ENCODE measurements at places on chromosomes 16 and 17.

DNA sequence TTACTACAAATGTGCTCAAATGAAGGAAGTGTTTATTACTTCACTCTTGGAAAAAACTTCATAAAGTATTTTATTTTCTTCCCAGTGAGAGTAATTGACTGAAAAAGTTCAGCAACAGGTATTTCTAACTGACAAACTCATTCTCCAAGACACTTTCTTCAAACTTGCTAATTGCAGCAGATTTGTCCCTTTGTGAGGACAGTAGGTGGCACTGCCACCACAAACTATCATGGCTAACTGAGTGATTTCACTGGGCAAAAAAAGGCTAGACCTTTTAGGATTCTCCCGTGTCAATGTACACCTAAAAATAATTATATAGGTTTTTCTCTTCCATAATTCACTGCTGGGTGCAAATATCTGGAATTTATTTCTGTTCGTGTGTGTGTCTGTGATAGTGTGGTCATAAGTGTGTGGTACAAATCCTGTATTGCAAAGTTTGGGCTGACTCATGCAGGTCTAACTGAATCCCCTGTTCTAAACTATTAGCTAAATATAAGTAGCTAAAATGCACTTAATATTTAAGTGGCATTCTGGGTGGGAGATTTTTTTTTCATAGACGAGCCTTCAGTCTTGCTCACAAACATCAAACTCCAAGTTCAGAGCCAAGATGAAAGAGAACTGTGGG is 3.9 kb downstream of the HS3ST3A1 start:
- peak; percentile 11 for DNase-seq

- no peak for DNase-seq
These were observed 32.7 kb upstream of the LITAF start for GRCh38 chr16:11619327-11619851.

DNA sequence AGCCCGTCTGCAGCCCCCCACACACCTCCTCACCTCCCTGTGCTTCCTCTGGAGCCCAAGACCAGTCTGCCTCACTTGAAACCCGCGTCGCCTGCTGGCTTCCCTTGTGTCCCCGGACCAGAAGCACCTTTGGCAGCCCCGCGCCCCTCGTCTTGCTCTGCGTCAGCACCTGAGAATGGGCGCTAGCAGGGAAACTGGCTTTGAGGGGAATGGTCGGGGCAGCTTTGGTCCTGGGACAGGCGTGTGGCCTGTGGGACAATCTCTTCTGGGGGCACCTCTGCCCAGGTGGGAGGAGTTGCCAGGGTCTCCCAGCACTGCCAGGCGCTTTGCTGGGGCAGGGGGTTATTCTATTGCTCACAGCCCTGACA is 3.6 kb upstream of the MAFG start:
- DNase-seq, result no peak

GRCh38 chr17:55266958-55267688 is 2.4 kb downstream of the HLF start:
- DNase-seq, result no peak

DNA sequence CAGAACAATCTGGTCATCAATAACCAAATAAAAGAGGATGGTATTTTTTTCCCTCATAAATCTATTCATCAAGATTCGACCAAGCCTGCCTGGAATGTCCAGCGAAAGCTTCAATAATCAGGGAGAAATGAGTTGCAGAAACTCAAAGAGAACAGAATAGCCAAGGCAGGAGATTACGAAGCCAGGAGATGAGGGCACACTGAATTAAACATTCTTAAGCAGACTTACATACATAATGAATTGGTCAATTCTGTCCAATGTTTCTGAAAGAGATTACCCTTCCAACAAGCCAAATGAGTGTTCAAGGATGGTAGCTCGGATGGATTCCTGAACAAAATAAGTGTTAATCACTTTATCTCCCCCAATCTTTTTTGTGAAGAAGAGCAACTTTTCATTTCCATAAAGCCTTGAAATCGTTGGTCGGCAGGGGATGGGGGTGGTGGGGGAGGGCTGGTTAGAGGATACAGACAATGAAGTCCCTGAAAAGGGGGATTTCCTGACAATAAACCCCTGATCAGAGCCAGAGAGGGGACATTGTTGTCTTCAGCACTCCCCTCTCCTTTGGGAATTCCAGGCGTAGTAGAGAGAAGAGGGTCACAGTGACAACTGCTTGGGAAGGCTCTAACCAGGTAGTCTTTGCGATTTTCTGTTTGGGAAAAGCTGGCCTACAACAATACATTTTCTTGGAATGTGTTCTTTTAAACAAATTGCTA is 20.7 kb downstream of the TOX3 start:
- DNase-seq, result no peak

- DNase-seq, result no peak
These were observed 206.2 kb downstream of the AXIN2 start for GRCh38 chr17:65355246-65355645.

DNA sequence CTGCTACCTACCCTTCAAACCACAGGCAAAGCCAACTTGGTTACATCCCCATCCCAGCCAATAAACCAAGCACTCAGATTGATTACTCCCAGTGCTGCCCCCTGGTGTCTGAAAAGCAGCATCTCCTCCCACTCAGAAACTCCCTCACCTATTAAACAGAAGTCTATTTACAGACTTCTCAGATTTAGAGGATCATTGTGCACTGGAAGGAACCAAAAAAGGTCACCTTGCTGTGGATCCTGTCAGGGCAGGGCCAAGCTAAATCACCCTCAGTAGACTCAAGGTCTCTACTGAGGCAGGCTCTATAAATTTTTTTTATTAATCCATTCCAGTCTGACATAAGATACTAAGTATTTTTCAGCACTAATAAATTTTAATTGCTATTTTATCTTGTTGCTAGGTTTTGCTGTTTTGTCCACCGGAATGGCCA is 17.6 kb downstream of the HIGD1B start:
- peak; percentile 15 for DNase-seq

DNA sequence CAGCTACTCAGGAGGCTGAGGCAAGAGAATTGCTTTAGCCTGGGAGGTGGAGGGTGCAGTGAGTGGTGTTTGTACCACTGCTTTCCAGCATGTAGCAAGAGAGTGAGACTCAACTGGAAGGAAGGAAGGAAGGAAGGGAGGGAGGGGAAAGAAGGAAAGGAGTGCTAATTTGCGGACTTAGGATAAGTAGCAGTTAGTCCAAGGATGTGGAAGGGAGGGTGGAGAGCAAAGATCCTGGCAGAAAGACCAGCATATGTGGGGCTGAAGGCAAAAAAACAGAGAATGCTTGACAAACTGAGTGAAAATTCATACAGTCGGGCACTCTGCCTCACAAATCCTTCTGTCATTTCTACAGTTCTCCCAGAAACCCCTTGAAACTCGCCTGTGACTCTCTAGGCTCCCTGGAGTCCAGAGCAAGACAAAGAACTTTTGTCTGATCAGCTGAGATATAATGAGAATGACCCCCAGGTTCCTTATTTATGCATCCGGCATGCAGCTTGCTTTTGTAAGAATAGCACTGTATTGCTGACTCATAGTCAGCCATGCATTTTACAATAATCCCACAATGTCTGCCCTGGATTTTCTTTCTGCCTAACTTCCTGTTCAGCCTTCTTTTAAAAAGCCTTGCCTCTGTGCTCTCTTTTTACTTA is 31.5 kb downstream of the CDK5RAP3 start:
- DNase-seq, result peak; percentile 55

DNA sequence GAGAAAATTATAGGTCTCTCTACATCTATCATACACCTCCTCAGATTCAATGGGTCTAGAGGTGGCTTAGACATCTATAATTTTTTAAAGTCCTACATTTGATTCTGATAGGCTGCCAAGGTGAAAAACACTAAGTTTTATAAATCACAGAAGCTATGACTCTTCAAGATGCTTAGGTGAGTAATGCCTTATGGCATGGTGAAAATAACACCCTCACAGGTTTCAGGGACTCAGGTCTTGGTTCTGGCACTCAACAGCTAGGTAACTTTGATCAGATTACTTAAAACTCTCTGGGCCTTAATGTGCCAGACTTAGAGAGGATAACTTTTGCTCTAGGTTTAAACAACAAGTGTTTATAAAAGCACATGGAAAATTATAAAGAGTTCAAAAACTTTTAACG is 2.0 kb upstream of the COX10 start:
- no peak for DNase-seq

GRCh38 chr16:106623-107324 is 28.7 kb downstream of the MPG start:
- DNase-seq, result peak; percentile 59

DNA sequence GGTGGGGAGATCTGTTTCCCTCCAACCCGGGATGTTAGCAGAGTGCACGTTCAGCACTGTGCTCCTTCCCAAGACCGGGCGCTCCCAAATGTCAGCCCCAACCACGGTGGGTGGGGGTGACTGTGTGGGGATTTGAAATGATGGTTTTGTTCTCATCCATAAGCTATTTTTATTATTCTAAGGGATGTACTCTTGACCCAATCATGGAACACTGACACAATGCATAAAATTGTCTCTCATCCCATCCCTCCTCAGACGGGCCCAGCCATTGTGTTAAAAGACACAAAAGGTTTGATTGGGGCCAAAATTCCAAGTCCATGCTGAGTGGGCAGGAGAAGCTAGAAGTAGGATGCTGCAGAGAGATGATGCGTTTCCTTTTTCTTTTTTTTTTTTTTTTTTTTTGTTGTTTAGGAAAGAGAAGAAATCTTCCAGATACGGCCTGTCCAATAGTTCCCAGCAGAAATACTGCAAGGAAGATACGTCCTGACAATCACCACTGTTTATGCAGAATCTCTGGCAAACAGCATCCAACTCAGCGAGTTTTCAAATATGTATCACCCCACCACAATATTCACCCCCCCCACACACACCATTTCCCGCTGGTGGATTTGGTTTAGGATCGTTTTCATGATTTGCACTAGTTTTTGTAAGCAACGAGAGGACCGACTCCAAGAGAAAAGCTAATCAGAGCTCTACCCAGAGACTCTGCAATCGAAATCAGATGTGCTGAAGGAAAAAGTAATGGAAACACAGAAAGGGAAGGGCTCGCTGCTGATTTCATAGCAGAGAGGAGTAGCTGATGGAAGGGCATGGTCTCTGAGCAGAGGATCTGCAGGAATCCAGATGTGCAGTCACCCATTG is 163.5 kb upstream of the DYNLRB2 start:
- no peak for DNase-seq

GRCh38 chr16:50146479-50147435 is 6.3 kb upstream of the TENT4B start:
- no peak for DNase-seq

GRCh38 chr16:25896411-25896810 is 204.7 kb downstream of the HS3ST4 start:
- no peak for DNase-seq

DNA sequence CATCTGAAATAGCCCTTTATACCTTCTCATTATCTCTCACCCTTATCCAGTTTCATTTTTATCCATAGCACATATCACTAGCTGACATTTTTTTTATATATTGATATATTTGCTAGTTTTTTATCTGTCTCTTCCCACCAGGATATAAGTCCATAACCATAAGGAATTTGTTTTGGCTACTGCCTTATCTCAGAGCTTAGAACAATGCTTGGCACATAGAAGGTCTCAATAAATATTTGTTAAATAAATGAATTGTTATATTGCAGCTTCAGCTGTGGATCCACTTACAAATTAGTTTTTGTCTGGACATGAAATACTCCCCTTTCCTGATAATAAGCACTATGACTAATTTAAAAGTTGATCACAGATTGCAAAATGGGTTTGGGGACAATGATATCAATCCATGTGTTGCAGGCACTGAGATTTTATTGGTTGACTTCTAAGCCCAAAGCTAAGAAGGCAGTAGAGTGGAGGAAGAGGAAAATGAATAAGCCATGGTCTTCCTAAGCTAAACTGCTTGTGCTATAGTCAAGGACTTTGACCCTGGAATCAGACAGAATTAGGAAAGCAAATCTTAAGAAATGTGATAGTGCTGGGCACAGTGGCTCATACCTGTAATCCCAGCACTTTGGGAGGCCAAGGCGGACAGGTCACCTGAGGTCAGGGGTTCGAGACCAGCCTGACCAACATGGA is 31.9 kb upstream of the YPEL2 start:
- DNase-seq, result no peak

- DNase-seq, result no peak
These were observed 14.6 kb downstream of the HSD11B2 start for GRCh38 chr16:67445441-67445912.

DNA sequence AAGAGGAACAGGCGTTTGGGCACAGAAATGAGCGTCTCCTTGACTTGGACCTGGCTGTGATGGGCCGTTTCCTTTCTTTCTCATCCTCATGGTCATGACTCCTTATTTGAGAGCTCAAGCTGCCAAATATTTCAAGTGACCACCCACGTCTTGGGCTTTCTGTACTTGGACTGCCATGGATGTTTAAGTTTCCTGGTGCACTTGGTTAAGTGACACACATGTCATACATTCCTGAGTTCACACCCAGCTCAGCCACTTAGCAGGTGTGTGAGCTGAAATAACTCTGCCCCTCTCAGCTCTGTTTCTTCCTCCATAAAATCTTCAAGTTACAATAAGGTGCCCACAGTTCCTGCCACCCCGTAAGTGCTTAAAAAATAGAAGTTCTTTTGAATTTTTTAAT is 114.5 kb downstream of the CLEC16A start:
- DNase-seq, result no peak

- DNase-seq, result no peak
These were observed 729 bp downstream of the ADORA2B start for GRCh38 chr17:15945527-15946191.

DNA sequence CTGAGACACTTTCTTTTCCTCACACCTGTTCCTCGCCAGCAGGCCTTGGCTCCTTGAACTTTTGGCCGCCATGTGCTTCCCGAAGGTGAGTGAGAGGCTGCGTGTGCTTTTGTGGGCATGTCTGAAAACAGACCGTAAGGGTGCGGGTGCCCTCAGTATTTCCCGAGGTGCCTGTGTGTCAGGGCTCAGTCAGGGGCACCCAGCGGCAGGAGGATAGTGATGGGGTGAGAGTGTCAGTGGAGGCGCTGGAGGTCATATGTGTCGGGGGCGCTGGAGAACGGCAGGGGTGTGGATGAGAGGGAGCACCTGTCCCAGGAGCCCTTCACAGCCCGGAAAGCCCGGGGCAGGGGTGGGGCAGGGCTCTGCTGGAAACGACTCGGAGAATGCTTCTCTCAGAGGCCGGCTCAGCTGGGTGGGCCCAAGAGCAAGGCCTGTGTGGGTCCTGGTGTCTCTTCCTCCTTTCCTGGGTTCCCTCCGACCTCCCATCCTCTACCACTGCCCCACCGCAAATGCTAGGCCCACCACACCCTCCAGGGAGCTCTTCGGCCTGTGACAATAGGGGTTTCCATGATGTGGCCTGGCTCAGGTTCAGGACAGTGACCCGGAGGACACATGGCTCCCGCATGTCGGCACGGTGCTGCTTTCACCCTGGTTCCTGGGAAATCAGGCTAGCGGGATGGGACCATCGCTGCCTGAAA is 451 bp downstream of the IL32 start:
- DNase-seq, result no peak

DNA sequence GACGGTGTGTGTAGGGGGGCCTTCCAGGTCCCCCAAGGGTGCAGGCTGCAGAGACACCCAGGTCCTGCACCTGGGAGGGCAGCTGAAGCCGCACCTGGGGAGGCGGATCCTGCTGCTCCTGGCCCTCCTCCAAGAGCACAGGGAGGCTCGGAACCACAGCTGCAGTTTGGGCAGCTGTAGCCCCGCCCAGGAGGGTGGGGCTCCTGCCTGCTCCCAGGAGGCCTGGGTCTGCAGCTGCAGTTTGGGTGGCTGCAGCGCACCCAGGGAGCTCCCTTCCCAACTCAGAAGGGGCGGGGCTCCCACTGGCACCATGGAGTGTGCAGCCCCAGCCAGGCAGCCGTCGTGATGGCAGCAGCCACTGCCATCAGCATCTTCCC is 69.4 kb upstream of the NKD1 start:
- DNase-seq, result no peak
